ENCODE measurements at places on chromosomes 2 and 18. TPM values are rescaled to one million over a fixed set of nuclear protein-coding genes. Genes with fewer than 3 reads are reported as not detected.

The RAX gene
- total RNA-seq, result not detected

The CFAP65 gene
- total RNA-seq, result not detected

The HRH4 gene
- total RNA-seq, result 0.13 TPM

The MAPK4 gene
- not detected for total RNA-seq

The CAVIN2 gene
- total RNA-seq, result 2.8 TPM

The LHCGR gene
- not detected for total RNA-seq

The TMEM169 gene
- total RNA-seq, result 0.51 TPM

The NCKAP5 gene
- 0.26 TPM for total RNA-seq

The EPB41L3 gene
- total RNA-seq, result 0.53 TPM

The COLEC12 gene
- under 0.01 TPM for total RNA-seq

The SRD5A2 gene
- under 0.01 TPM for total RNA-seq

The CFC1 gene
- not detected for total RNA-seq

The CREG2 gene
- total RNA-seq, result 0.26 TPM

The CRACDL gene
- 1.4 TPM for total RNA-seq

The ALPG gene
- not detected for total RNA-seq

The SLC4A5 gene
- 0.90 TPM for total RNA-seq

The SKOR2 gene
- total RNA-seq, result not detected

Data from bronchial epithelial cell (primary cell).